CMK (cell line): ENCODE measurements at places on chromosomes 5 and 9.

DNA sequence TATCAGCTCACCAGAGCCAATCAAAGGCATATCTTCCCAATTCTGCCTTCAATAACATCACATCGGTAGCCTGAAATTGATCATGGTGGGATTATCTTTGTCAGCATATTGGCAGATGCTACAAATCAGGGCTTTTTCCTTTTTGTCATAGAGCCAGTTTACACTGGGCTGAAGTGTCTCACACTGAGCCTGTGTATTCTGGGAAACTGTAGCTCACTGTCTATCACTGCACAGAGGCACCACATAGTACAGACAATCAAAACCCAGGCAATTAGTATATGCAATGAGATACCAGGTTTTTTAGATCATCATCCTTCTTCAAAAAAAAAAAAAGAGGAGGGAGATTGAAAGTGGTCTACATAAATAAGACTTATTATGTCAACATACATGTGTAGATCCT lies 46.6 kb downstream of the ADAM19 start:
- DNase-seq = no peak

DNA sequence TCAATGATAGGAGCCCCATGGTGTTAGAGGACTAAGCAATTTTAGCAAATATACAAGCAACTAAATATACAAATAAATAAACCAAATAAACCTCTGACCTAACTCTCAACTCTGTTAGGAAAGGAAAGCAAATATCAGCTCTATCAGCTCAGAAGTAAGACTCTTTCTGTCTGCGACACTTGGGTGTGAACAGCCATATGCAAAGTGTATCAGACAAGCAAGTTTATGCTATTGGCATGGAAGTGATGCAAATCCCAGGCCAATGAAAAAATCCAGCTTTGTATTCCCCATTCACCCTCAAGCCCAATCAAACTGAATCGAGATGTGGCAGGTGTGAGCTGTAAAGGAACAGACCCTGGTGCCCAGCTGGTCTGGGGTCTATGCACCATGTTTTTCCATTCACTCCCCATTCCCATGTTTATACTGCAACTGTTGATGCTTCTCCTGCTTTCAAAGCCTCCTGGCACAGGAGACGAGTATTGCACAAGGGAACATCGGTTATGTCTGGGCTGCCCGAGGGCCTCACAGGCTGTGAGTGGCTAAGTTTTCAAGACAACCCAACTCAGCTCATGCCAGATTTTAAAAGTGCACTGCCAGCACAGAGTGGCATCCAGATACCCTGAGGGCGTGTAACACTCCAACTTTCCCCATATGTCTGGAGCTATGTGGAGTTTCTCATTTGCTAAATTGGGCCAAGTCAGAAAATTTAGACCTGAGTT lies 73.1 kb downstream of the FEM1C start:
- DNase-seq = no peak

DNA sequence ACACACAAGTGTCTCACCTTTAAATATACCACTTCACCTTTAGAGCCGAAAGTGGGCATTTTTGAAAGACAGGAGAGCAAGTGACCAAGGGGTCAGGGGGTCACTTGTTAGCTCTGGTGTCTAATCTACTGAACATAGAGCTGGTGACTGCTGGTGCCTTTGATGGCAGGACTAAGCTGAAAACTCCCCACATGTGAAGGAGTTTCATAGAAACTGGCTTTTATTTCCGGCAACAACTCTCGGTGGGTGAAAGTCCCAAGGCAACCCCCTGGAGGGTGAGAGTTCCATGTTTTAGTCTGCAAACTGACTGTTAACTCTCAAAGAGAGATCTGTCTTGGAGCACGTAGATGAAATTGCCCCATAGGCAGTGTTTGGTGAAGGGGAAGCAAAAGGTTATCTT lies 466.9 kb downstream of the DMRTA1 start:
- DNase-seq = no peak

GRCh38 chr9:18489861-18490260 lies 15.9 kb downstream of the ADAMTSL1 start:
- DNase-seq = no peak

GRCh38 chr5:171589461-171589860 lies 170.0 kb downstream of the FGF18 start:
- no peak for DNase-seq

DNA sequence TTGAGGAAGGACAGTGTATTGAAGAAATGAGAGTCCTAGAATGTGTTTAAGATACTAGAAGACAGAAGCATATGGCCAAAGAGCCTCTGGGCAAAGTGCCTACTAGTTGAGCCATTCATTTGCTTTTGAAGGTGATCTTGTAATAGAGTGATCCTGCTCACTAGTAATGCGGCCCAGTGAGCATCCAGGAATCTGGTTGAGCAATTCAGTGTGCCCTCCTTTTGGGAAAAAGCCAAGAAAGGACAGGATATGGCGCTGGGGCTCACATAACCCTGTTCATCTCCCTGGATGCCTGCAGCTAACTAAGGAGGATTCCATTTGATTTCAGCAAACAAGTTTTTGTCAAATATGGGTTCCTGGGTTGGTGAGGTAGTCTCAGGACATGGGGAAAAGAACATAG lies 16.3 kb downstream of the ADAM19 start:
- no peak for DNase-seq

DNA sequence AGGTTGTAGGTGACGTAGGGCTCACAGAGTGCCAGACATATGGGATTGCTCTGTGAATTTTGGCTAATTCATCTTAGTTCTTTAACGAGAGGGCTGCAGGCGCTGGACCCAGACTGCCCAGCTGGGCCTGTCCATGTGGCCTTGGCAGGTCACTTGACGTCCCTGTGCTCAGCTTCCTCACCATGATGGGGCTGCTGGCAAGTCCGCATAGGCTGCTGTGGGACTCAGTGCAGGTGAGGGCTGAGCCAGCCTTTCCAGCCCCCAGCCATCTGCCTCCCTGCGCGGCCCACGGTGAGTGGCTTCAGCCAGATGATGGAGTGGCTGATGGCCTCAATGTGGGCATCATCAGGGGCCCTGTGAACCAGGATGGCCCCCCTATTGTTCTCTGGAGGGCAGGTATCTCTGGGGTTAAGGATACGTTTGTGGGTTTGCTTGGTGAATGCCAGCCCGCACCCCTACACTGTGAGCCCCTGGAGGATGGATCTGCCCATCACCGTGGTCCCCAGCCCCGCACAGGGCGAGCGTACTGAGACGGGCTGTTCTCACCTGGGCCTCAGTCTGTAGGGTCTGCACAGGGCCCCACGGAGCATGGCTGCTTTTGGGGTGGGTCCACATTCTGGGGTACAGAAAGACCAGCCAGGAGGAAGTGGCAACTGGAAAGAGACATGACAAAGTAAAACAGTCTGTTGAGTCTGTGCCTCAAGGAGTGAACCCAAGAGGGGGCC lies 3.7 kb downstream of the CARD19 start:
- DNase-seq = no peak

- DNase-seq = no peak
Observed at GRCh38 chr5:125750861-125751186, 672.4 kb upstream of the GRAMD2B start.

GRCh38 chr9:115593587-115594091 lies 475.7 kb upstream of the TNC start:
- no peak for DNase-seq

- DNase-seq = no peak
Observed at GRCh38 chr5:175478008-175478383, 364 bp upstream of the SFXN1 start.

DNA sequence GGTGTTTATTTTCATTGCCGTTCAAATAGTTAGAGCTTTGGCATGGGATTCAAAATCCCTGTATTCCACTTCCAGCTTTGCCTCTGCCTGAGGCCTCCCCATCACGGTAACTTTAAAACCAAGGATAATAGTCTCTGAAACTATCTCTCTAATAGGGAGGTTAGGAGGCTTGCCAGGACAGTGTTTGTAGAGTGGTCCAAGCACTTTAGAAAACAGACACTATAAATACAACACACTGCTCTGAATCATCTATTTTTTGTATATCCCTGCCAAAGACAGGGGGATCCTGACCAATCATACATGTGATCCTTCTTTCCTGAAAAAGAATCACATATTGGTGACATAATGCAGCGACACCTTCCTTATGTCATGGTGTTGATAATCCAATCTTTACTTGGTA lies 326.8 kb downstream of the BNC2 start:
- DNase-seq = no peak
